ENCODE measurements at places on chromosomes 16 and 17.

- DNase-seq: no peak
Measured at GRCh38 chr16:12612598-12613101, 191.0 kb downstream of the CPPED1 start.

- no peak for DNase-seq
Measured at GRCh38 chr16:74577882-74578366, 29.0 kb downstream of the GLG1 start.

GRCh38 chr16:82753821-82754220, 127.1 kb downstream of the CDH13 start:
- DNase-seq: no peak

GRCh38 chr17:41420134-41420533, 4.3 kb downstream of the KRT37 start:
- DNase-seq: no peak

DNA sequence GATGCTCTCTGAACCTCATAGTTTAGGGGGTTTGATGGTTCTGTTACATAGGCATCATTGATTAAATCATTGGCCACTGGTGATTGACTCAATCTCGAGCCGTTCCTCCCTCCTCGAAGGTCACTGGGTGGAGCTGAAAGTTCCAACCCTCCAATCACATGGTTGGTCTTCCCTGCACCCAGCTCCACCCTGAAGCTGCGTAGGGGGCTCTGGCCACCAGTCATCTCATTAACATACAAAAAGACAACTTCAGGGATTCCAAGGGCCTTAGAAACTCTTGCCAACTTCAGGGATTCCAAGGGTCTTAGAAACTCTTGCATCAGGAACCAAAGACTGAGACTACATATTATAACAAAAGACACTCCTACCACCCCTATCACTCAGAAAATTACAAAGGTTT, 306.5 kb upstream of the TNRC6C start:
- DNase-seq: no peak

- DNase-seq: no peak
Measured at GRCh38 chr16:57013229-57013628, 23.9 kb downstream of the NLRC5 start.

- DNase-seq: no peak
Measured at GRCh38 chr17:41785859-41786226, 668 bp downstream of the JUP start.
